ENCODE measurements at places on chromosomes 11 and 22. TPM values are rescaled to one million over a fixed set of nuclear protein-coding genes. Genes with fewer than 3 reads are reported as not detected.

DNA sequence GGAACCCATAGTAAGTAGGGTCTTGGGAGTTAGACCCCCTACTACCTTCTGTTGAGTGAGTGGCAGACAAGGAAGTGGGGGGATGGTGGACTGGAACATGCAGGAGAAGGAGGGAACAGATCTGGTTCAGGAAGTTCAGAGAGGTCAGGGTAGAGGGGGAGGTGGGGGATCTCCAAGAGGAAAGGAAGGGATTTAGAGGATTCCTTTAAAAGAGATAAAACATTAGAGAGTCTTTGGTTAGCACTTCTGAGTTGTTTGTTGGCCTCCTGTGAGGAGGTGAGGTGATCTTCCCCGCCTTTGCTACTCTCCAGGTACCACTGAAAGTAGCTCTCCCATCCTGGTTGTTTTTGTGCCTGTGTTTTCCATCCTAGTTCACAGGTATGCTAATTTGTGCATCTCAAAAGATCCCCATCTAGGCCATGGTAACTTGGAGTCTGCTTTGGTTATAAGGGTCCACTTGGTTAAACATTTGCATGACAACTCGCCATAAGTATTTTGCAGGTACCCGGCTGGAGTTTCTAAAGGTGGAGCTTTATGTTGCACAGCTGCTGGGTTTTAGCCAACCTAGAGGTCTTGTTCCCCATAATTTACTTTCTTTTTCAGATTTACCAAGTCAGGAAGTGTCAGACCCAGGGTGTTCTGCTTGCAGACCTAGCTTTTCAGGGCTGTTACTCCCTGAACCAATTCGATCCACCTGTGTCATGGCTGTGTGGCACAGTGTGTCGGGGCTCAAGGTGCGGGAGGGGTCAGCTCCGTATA, 79.3 kb upstream of the SORL1 start:
- no peak for DNase-seq

DNA sequence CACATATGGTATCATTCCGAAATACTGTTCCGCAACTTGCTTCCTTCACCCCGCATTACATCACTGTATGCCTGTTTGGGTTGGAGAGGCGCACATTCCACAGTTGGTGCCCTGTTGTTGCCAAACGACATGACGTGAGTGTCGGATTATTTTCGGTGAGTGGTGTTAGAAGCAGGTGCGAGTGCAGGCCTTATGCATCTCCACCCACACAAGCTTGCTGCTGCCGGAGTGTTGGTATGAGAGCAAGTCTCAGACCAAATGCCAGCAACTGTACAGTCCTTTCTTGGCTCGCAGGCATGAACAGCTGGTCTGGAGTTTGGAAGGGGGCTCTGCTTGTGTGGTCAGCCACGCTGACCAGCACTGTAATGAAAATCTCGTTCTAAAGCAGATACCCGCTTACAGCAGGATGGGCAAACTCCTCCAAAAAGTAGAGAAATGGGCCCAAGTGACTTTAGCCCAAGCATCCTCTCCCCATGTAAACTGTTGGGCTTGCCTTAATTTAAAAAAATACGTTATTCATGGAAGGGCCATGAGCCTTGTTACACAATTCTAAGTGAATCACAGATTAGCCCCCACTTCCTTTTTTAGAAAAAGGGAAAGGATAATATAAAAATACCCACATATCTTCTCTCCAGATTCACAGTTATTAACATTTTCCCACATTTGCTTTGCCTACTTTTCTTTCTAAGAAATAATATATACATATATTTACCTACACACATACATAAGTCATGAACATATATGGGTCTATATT, 48.7 kb upstream of the OR9Q1 start:
- DNase-seq: no peak

GRCh38 chr22:23078462-23078787, 8.1 kb downstream of the GNAZ start:
- DNase-seq: no peak

- no peak for DNase-seq
Measured at GRCh38 chr11:78594814-78595213, 20.1 kb upstream of the NARS2 start.

GRCh38 chr11:15926071-15926470, 430.3 kb downstream of the SOX6 start:
- DNase-seq: no peak

- no peak for DNase-seq
Measured at GRCh38 chr11:118007040-118007439, 20.8 kb downstream of the IL10RA start.

DNA sequence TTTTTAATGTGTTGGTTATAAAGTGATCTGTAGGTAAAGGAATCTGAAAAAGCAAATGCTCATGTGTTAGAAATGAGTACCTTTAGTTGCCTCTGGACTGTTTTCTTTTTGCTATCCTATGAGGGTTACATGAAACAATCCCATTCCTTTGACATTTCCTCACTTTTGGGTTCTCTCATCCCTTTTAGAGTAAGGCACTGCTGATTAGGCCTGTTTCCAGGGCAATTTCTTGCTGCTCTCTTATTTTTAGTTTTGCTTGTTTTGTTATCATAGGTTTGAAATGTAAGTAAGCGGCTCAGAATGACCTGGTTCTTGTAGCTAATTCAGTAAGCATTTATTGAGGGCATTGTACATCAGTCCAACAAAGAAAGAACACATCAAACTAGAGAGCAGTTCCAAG, 138.9 kb downstream of the DDX10 start:
- DNase-seq: no peak

- DNase-seq: peak; percentile 19
Measured at GRCh38 chr11:42620796-42621195, 691.0 kb upstream of the API5 start.

DNA sequence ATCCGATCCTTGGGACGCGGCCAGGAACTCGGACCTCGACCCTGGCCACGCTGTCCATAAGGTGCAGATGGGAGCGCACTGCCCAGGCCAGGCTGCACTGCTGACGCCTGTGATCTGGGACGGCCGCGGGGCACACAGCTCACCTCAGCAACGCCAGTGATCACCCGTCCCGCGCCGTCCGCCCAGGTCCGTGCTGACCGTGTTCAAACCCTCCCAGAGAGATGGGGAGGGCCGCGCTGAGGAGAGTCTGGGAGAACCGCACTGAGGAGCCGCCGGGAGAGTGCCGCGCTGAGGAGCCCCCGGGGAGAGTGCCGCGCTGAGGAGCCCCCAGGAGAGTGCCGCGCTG, 636 bp downstream of the KCNQ1OT1 start:
- peak; percentile 48 for DNase-seq

Gene KREMEN1
- 3.7 TPM for total RNA-seq

All from M059J (cell line).